Right forelimb (tissue), 1 donor: ENCODE measurements at places on chromosomes 6 and 20.

DNA sequence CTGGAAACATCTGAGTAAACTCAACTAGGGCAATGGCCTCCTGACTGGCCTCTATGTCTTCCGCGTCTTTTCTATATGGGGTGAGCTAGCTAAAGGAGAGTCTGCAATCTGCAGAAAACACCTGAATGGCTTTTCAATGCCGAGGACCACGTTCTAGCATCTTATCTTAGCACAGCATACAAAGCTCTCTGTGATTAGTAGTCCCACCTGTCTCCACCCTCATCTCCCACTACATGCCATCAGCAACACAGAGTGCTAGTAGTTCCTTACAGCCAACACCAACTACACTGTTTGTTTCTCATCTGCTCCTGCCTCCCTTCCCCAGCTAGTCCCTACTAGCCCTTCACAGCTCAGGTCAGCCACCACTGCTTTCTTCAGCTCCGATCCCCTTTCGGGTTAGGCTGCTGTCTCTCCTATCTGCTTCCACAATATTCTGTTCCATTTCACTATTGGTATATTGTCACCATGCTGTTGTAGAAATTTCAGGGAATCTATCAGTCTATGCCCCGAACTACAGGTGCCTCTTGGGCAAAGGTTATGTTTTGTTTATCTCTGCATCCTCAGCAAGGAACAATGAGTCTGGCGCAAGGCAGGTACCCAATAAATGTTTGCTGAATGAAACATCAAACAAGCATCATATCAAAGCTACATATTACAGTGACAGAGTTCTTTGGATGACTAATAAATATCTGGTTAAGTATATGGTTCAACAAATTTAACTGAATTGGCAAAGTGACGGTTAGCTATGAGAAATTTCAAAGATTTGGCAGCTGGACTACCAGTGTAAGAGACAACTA, 12.2 kb downstream of the LYRM4 start:
- DNase-seq, result no peak

GRCh38 chr6:157368359-157369049, 12.5 kb upstream of the ZDHHC14 start:
- DNase-seq, result no peak

GRCh38 chr20:8094850-8095249, 37.2 kb upstream of the PLCB1 start:
- no peak for DNase-seq

DNA sequence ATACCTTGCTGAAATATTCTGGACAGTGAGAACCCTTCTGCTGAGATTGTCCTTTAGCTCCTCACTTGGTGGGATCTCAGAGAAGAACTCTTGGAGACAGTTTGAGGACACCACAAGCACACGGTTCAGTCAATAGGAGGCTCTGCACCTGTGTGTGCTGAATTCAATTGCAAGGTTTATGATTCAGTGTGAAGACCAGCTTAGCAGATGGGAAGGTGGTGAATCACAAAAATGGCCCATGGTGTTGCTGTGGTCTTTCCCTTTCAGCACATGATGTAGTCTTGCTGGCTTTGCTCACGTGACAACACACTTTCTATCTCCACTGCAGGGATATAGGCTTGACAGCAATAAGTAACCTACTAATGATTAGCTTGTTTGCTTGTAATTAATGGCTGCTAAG, 270.3 kb downstream of the SLC24A3 start:
- no peak for DNase-seq

DNA sequence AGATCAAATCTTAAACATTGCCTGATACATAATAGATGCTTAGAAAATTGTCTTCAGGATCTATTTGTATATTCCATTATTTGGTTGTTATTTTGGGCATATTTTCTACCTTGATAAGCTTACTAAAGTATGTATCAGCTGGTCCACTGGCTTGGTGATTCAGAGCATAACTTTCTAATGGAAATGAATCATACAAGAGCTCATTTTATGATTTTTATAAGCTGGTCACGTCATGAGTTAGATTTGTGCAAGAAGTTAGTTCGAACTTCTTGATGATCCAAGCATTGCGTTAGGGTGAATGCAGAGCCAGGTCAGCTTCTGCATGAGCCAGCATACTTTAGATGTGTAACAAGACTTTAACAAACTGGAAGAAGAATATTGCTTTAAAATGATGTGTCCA, 144.5 kb upstream of the FLRT3 start:
- DNase-seq, result no peak

DNA sequence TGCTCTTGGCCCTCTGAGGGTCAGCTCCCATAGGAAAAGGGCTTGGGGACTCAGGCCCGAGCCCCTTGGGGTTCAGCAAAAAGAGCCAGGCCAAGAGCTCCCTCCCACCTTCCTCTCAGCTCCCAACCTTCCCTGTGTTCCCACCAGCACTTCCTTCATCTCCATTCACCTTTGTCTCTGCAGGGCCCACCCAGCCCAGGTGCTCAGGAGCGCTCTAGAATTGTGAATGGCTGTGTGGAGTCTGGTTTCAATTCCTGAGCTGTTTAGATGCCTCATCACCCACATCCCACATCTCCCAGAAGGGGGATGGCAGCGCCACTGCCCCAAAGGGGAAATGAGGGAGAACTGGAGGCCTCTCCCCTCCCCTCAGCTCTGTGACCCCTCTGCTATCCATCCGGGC, 7.7 kb downstream of the GRM4 start:
- no peak for DNase-seq

GRCh38 chr6:163354085-163354484, 60.4 kb upstream of the QKI start:
- DNase-seq, result no peak

DNA sequence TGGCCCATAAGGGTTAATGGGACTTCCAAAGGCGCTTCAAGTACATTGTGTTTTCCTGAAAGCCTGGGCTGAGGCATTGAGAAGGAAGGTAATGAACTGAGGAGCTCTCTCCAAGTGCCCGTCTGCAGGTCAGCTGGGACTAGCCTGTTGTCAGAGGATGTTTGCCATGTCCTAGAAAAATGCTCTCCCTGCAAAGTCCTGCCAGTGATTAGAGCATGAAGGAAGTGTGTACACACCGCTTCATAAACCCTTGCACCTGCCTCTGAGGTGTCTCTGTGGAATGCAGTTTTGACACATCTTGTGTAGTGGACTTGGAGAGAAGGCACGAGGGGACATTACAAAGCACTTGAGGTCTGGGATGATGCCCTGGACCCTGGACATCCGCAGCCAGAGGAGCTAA, 506.7 kb downstream of the KIF16B start:
- DNase-seq, result no peak

- DNase-seq, result no peak
These were observed 217.3 kb downstream of the TBXT start for GRCh38 chr6:165950316-165950715.

- no peak for DNase-seq
These were observed 71.8 kb upstream of the KHDRBS2 start for GRCh38 chr6:62357835-62358234.

- DNase-seq, result no peak
These were observed 49.2 kb downstream of the SCAND1 start for GRCh38 chr20:35904982-35905663.

GRCh38 chr6:148580442-148580841, 166.4 kb upstream of the UST start:
- DNase-seq, result no peak

GRCh38 chr6:151900256-151900655, 92.8 kb downstream of the ESR1 start:
- no peak for DNase-seq

GRCh38 chr6:124741341-124741740, 220.9 kb upstream of the RNF217 start:
- no peak for DNase-seq

DNA sequence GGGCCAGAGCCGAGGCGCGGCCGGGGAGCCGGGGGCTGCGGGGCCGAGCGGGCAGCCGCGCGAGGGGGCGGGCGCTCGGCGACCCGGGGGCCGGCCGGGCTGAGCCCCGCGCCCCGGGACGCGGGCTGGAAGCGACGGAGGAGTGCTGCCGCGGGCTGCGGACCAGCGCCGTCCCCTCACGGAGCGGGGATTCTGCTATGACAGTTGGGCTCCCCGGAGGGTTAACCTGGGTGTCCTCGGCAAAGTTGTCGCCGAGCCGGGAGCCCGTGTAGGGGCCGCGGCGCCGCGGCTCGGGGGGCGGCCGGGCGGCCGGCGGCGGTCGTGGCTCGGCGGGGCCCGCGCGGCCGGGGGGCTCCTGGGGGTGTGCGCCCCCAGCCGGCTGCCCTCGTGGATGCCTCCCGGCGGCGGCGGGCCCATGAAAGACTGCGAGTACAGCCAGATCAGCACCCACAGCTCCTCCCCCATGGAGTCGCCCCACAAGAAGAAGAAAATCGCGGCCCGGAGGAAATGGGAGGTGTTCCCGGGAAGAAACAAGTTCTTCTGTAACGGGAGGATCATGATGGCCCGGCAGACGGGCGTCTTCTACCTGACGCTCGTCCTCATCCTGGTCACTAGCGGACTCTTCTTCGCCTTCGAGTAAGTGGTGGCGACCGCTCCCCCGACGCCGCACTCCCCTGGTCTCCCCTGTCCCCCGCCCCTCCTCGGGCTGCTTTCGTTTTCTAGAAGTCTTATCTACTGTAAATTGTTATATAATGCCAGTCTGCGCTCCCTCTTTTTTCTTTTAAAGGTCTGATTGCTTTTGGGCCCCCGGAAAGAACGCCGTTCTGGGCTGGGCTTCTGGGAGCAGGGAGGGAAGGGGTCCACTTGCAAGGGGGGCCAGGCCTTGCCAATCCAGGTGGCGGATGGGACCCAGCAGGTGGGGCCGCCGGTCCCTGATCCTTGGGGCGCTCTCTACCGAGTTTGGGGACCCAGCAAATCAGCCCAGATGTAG, 936 bp downstream of the ZDHHC14 start:
- peak; percentile 63 for DNase-seq

DNA sequence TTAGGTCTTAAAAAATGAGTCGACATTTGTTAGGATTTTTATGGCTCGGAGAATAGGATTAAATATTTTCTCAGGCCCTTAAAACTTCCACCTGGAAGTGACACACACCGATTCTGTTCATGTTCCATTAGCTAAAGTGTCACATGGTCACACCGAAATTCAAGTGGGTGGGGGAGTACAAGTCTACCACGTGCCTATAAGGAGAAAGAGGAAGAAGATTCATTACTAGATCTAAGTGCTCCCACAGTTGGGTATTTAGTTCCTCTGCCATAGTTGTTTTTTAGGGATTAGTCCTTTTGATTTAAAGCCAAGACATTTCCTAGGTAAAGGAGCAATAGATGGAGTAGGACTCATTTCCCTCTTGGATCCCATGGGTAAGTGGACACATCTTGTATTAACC, 4.9 kb upstream of the TOX2 start:
- DNase-seq, result no peak

GRCh38 chr6:162203287-162203686, 524.3 kb downstream of the PRKN start:
- DNase-seq, result no peak

DNA sequence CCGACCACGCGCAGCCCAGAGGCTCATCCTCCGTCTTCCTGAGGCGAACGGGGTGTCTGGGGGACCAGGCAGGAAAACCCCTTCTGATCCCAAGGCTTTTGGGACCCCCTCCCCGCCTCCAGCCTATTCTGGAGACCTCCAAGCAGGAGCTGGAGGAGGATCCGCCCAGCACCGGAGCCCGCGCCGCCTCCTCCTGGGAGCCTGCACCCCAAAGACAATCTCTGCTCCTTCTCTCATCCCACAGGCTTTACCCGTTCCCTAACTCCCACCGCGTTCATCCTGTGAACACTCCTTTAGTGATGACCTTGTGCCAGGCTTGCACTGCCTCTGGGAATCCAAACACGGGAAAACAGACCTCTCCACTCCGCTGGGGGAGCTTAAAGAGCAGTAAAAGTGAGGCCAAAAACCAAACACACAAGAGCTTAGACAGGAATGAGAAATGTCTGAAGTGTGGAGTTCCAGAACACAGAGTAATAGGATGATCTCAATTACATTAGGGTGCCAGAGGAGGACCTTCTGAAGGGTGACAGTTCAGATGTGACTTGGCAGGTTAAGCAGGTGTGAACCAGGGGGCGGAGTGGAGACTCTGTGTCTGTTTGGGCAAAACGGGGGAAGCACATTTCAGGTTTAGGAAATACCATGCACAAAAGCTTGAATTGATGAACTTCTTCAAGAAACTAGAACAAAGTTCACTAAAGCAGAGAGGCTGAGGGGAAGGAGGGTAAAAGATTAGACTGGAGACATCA, 7.6 kb downstream of the HLA-DRB5 start:
- no peak for DNase-seq

DNA sequence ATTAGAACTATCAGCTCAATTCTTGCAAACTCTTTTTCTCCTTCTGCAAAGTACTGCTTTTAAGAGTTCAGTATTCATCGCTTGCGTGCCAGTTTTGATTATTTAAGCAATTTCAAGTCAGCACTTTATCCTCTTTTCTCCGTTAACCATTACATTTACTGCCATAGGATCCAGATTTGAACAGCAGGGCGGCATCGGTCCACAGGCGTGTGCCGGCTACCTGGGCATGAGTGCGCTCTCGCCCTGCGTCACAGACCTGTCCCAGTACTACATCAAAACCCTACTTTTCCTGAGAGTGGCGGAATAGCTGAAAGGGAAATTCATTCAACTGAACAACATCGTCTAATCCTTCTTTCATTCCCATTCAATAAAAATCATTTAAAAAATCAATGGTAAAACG, 53.4 kb downstream of the MYLK4 start:
- no peak for DNase-seq

DNA sequence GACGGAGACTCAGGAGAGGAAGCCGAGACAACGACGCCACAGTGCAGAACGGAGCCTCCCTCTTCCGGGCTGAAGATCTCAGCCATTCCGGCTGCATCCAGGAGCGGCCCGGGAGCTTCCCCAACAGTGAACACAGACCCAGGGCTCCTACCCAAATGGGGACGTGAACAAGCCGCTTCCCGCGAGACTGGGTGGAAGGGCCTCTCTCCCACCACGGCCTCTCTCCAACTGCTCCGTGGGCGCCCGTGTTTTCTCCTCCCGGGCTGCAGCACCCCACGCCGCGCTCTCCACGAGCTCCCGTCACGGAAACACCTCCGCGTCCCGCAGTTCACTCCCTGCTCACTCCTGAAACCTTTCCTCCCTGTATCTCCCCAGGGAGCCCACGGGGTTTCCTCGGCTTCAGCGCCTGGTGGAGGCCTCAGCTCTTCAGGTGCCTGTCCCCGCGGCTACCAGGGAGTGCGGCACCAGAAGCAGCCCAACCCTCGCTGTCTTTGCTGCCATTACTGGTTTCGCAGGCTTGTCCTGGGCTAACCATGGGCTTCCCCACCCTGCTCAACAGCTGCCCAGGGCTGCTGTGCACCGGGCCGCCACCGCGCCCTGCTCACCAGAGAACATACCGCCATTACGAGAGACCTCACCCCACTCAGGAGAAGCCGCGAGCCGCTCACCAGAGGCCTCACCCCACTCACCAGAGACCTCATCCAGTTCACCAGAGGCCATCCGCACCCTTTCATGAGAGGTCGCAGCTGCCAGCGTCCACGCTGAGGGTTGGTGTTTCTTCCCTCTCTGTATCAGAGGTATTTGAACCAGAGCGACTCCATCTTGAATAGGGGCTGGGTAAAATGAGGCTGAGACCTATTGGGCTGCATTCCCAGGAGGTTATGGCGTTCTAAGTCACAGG, 922.8 kb downstream of the QKI start:
- DNase-seq, result no peak

- DNase-seq, result no peak
These were observed 50.4 kb upstream of the TAB2 start for GRCh38 chr6:149267072-149267471.
